Choroid plexus epithelial cell (primary cell): ENCODE measurements at places on chromosomes 16 and 17.
A peak's percentile ranks its signal among the peaks of the same experiment; 100 is the strongest.

- DNase-seq, result peak; percentile 57
Measured at GRCh38 chr17:35731239-35731916, at the start of gene RASL10B. RASL10B (plus strand) TSS chr17:35731639; CDS start chr17:35735185, 3,546 bp downstream.

GRCh38 chr16:63512910-63513309 is 1476.7 kb upstream of the CDH8 start:
- DNase-seq, result no peak

GRCh38 chr17:79579074-79579800 is 31.6 kb downstream of the RBFOX3 start:
- no peak for DNase-seq

GRCh38 chr17:39738983-39739884 is 1.5 kb downstream of the GRB7 start:
- DNase-seq, result no peak

GRCh38 chr16:89936034-89936433 is 12.5 kb upstream of the DEF8 start:
- DNase-seq, result no peak

DNA sequence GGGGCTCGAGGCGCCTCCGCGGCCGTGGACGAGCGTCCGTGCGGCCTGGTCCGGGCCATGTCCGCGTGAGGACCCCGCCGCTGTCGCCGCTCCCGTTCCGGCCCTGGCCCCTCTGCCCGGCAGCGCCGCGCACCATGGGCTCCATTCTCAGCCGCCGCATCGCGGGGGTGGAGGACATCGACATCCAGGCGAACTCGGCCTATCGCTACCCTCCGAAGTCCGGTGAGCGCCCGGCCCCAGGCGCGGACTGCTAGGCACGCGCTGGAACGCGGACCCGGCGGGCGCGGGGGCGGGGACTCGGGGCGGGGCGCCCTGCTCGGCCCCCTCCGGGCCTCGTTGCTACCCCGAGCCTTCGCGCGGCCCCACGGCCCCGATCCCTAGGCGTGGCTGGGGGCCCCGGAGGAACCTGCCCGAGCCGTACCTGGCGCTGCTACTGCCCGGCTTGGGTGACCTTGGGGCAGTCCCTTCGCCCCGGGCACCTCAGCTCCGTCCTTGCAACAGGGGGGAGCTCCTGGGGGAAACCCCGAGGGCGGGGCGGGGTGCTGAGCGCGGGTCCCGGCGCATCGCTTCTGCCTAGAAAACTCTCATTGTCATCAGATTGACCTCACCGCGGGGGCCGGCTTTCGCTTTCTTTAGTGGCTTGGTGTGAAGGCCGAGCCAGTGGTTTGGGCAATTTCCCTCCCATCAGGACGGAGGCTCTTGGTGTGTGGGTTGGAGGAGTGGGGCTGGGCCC is 367 bp downstream of the MGRN1 start:
- peak; percentile 77 for DNase-seq
